H4 (cell line): ENCODE measurements at places on chromosomes 4 and X. TPM values are rescaled to one million over a fixed set of nuclear protein-coding genes. Genes with fewer than 3 reads are reported as not detected.

DNA sequence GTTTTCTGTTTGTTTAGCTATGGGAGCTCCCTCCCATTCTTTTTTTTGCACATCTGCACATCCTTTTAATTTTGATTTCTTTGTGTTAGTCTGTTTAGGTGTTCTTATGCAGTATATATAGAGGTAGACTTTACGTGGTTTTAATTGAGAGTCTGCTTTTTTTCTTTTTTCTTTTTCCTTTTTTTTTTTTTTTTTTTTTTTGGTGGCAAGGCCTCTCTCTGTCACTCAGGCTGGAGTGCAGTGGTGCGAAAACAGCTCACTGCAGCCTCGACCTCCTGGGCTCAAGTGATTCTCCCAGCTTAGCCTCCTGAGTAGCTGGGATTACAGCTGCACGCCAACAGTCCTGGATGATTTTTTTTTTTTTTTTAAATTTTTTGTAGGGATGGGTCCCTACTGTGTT lies 68.2 kb downstream of the FAM193A start:
- DNase-seq, result no peak

- no peak for DNase-seq
Observed at GRCh38 chrX:11739776-11740175, 18.3 kb upstream of the MSL3 start.

GRCh38 chr4:181860668-181861067 lies 382.5 kb upstream of the TENM3 start:
- no peak for DNase-seq

DNA sequence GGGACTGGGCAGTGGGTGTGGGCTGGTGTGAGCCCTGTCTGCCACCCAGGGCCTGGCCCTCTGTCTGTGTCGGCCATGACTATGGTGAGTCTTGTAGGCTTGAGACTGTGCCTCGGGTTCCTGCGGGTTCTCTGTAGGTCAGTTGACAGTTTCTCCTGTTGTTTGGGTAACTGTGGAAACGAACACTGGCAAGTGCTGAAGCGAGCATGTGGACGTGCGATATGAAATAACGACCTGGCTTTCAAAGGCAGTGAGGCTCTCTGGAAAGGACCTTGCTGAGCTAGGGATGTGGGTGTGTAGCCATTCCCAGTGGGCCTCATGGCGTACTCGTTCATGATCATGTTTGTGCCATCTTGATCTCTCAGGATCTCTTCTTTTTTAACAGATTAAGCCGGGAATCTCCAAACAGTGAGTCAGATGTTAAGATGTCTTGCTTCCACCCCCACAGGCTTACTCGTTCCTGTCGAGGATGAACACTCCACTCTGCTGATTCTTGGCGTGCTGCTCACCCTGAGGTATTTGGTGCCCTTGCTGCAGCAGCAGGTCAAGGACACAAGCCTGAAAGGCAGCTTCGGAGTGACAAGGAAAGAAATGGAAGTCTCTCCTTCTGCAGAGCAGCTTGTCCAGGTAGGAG lies 41.3 kb downstream of the HTT start:
- DNase-seq, result no peak

- no peak for DNase-seq
Observed at GRCh38 chr4:108170631-108171338, 2.1 kb upstream of the LEF1 start.

DNA sequence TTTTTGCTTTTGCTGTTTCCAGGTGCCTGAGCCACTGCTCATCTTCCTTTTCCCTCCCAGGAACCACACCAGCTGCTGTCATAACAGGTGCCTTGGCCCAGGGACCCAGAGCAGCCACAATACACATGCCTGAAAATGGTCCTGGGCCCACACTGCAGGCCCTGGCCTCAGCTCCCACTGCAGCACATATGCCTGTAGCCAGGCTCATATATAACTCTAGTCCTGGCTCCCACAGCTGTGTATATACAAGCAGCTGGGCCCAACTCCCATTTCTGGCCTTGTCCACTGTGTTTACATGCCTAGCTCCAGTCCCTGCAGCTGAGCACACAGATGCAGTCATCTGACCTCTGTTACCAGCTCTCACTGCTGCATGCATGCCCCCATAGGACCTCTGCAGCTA lies 930.5 kb downstream of the ADGRL3 start:
- DNase-seq, result no peak

GRCh38 chrX:153392642-153393321 lies 8.4 kb downstream of the PNMA6E start:
- DNase-seq, result no peak

GRCh38 chrX:10482261-10482660 lies 138.1 kb downstream of the MID1 start:
- DNase-seq, result no peak

- DNase-seq, result no peak
Observed at GRCh38 chr4:31647786-31648185, 927.6 kb downstream of the PCDH7 start.

DNA sequence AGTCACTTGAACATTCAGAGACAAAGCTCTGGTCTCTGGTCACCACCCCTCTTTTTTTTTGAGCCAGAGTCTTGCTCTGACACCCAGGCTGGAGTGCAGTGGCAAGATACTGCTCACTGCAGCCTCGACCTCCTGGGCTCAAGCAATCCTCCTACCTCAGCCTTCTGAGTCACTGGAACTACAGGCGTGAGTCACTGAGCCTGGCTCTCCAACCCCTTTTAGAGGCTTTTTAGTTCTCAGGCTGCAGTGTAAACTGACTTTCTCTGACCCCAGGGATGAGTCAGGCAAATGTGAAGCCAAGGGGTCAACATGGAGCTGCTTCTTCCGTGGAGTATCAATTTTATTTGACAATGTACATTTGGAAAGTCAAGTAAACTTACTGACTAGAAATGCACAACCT lies 229.2 kb downstream of the PTTG2 start:
- peak; percentile 71 for DNase-seq

DNA sequence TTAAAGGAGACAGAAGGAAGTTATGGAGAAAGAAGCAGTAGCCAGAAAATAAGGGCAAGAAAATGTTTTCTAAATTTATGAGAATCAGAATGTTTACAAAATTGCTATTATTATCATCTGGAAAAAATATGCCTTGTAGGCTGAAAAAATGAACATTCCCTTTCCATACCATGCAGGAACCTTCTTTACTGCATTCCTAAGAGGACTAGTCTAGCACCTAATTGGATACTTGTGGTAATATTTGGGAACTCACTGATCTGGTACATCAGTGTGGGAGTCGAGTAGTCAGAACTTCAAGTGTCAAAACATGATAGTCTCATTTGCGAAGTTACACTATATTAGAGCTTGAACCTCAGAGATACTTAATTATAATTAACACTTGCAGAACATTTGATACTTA lies 51.9 kb downstream of the TET2 start:
- DNase-seq, result no peak

DNA sequence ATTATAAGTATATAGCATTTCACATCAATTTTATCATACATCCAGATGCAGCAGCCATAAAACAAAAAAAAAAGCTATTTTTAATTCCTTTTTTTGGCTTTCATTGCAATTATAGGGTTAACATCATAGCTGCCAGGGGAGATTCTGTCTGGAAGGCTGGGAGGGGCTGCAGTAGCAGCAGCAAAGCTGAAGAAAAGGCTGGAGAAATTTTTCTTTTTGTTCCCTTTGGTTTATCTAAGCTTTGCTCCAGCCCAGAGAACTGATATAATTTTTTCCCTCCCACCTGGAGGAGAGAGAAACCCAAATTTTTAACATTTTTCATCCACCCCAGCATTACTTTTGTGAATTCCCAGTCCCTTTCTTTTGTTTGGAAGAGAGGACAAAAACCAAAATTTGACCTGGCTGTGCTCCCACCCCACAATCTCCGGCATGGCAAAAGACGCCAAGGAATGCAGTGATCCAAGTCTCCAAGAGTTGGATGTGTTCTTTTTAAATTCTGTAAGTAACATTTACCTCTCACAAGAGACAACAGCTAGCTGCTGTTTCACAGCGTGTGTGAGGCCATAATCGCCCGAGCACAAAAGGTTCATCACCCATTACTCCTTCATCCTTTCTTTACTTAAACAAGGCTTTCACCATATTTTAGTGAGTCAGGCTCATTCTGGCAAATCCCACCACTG lies 25.1 kb upstream of the FAM156A start:
- DNase-seq, result no peak

DNA sequence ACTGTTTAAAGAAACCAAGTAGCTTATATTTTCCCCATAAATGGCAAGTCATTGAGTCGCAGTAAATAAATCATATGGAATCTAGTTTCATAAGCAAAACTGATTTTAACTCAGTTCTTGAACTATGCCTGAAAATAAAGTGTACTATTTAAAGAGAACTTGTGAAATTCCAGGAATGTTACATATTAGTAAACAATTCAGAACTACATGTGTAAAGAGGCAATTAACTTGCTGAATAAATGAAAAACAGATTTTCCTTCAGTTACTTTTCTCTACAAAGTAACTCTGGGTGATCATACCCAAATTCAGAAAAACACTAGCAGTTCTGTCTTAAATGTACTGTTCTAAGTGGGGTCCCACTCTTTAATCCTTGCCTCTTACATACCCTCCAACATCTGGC lies 236.1 kb upstream of the EDNRA start:
- DNase-seq, result no peak

ANOS1 gene
- 4.1 and 6.6 TPM in 2 replicates for total RNA-seq

CXXC4 gene
- 1.6 and 1.9 TPM in 2 replicates for total RNA-seq

TRPC5OS gene
- 0.04 and 0.33 TPM in 2 replicates for total RNA-seq

SLITRK4 gene
- total RNA-seq, result 3.0 and 3.8 TPM in 2 replicates
